ENCODE measurements at places on chromosomes 1 and 21. TPM values are rescaled to one million over a fixed set of nuclear protein-coding genes. Genes with fewer than 3 reads are reported as not detected.

DNA sequence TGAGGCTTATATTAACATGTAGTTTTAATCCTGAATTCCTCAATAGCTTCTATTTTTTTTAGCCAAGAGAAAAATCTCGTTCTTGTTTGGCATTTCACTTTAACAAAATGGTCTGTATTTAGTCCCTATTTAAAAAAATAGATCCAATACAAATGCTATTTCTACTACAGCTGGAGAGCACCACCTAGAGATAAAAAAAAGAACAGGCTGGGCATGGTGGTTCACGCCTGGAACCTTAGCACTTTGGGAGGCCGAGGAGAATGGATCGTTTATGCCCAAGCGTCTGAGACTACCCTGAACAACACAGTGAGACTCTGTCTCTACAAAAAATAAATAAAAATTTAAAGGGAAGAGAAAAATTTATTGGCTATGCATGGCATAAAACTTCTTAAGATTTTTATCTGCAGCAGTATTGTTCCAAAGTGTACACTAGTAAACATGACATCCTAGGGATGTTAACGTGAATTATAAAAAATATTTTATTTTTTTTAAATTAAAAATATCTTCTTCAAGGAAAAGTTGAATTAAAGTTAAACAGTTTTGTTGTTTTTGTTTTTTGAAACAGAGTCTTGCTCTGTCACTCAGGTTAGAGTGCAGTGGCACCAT is 4.4 kb downstream of the ST7L start:
- no peak for DNase-seq

GRCh38 chr1:90879281-90879680 is 142.6 kb downstream of the ZNF644 start:
- no peak for DNase-seq

DNA sequence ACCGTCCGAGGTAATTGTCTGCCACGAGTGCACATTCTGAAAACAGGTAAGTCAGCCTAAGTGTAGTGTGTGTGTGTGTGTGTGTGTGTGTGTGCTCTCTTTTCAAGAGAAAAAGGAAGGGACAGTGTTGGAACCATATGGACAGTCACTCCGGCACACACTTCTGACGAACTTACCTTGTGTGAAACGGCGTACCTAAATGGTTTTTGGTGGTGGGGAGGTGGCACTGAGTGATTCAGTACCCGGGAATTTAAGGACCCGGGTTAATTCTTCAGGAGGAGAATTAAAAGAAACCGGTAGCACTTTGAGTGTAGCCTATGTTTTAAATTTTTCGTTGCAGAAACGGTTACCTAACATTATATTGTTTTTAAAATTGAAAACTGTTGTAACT is 286 bp downstream of the ODR4 start:
- no peak for DNase-seq

PLA2G2C gene
- total RNA-seq, result not detected

RIPPLY3 gene
- total RNA-seq, result not detected

- DNase-seq, result peak; percentile 47
Observed at GRCh38 chr1:37682334-37682987, 9.9 kb upstream of the CDCA8 start.

- peak; percentile 75 for DNase-seq
Observed at GRCh38 chr21:45152265-45152746, 77.9 kb downstream of the ADARB1 start.

DNA sequence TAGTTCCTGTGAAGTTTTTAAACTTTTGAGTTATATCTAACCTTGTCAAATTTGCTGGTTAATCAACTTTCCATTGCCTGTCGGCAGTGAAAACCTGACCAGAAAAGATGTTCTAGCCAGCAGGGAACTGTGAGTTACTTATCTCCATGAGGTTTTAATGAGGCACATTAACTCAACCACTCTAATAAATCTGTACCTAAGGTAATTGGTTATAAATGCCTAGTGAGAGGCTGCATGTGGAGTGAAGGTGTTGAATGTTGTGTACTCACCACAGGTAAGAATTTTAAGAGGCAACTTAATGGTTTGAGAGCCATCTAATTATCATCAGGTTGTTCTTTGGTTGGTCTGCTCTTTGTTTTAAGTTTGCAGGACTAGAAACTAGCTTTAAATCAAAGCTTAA is 138.4 kb upstream of the LHX8 start:
- no peak for DNase-seq

DNA sequence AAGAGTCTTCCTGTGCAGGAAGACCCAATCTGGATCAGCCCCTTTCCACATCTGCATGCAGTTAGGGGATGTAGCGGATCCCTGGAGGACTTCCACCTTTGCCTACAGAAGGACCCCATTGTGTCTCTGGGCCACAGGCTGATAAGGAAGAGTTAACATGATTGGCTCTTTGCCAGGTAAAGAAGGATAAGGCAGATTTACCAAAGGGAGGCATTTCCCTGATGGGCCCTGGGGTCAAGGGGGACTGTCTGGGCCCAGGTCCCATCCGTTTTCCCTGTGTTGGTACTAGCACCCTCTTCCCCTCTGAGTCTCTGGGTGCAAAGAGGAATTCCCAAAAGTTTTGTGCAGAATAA is 29.1 kb downstream of the SLC26A9 start:
- no peak for DNase-seq

Measured in upper lobe of left lung (tissue), 6 donors.